ENCODE measurements at places on chromosomes 11 and 22.

DNA sequence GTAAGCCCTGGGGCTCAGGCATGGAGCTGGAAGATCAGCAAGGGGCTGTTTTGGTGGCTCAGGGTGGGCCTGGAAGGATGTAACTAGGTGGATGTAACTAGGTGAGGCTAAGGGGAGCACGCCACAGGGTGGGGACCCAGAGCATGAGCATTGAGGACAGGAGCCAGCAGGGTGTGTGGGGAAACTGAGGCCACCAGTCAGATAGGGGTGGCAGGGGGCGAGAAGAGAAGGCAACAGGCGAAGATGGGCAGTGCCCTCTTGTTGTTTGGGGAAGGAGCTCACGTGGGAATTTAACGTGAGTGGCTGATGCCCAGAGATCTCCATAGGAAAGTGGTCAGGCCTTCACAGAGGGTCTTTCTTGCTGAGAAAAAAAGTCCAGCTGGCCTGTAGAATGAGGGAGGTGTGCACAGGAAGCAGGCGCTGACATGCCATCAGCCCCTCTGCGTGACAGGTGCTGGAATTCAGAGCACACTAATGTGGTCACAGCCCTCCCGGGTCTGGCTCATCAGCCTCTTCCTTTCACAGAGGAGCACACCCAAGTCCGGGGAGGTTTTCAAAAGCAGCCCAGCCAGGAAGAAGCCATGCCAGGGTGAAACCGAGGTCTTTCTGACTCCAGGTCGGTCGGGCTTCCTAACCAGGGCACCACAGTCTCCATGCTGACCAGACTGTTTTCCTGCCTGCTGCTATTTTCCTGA, 54.6 kb upstream of the PAX6 start:
- DNase-seq, result no peak

GRCh38 chr11:76695133-76695532, 24.6 kb upstream of the LRRC32 start:
- DNase-seq, result no peak

DNA sequence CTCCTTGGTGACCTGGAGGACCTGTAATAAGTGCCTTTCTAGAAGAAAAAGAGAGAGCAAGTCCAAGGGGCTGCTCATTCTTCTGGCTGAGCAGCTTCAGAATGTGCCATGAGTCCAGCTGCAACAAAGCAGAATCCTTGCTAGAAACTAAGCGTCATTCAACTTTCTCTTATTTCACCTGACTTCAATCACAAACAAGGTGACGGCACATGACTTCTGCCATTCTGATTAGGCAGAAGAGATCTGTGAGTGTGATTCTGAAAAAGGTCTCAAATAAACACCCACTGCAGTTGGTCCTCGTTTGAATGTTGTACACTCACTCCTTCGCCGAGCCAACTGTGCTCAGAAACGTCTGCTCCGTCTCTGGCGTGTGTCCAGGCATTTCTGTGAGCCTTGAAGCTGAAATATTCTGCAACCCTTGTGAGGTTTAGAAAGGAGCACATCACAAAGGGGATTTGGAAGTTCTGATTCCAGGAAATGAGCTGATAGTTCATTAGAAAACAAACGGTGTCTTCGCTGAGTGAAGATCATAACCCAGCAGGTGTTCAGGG, 623.8 kb upstream of the KIRREL3 start:
- DNase-seq, result no peak

DNA sequence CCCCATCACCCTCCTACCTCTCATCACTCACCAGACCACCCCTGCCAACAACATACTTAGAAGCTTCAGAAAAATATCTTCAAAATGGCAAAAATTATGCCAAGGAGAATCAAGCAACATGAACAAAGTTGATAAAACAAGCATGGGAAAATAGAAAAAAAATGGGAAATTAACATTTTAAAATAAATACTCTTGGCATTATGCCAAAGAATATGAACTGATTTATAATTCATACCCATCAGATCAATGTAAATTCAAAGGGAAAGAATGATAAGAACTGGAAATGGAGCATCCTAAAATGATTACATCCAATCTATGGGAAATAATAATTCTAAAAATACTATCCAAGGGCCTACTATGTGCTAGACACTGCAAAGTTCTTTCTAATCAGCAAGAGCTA, 12.0 kb downstream of the SIAE start:
- no peak for DNase-seq

DNA sequence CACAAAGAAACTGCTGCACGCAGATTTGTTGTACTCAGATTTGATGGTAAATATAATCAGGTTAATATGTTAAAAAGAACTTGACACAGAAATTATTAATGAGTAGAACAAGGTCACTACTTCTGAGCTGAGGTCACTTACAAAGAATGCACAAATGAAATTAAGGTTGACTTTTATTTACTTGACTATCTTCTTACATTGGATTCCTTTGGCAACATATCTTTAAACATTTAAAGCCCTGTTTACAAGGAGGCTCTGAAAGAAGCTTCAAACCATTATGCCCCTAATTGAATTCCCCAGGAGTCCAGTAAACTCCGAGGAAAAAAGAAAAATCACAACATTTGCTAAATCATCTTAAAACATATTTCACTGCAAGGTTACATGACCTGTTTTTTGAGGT, 245.5 kb downstream of the SOX6 start:
- no peak for DNase-seq

DNA sequence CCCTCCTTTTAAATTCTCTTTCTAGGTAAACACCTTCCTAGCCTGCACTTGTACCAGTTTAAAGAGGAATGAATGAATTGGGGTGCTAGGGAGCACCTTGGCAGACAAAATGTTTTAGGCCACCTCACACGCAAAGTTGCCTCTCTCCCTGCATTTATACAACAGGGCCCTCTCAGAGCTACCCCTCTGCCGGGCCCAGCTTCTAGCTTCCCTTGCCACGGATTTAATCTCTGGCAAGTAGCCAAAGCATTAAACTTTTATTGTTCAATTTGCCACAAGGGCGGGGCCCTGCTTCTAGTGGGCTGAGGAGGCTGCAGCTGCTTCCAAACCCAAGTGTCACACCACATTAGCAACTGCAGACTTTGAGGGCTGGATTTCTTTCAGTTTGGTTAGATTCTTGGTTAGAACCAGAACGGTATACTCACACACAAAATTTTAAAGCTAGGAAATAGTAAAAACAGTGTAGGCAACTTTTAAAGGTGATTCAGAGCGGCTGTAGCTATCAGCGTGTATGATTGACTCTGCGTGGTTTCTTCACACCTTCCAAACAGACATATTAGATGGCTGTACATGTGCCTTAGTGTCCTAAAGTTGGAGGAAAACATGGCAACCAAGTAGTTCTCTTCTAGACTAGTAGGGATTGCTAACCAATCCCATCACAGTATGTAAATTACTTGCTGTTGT, 6.5 kb downstream of the KREMEN1 start:
- DNase-seq, result no peak

DNA sequence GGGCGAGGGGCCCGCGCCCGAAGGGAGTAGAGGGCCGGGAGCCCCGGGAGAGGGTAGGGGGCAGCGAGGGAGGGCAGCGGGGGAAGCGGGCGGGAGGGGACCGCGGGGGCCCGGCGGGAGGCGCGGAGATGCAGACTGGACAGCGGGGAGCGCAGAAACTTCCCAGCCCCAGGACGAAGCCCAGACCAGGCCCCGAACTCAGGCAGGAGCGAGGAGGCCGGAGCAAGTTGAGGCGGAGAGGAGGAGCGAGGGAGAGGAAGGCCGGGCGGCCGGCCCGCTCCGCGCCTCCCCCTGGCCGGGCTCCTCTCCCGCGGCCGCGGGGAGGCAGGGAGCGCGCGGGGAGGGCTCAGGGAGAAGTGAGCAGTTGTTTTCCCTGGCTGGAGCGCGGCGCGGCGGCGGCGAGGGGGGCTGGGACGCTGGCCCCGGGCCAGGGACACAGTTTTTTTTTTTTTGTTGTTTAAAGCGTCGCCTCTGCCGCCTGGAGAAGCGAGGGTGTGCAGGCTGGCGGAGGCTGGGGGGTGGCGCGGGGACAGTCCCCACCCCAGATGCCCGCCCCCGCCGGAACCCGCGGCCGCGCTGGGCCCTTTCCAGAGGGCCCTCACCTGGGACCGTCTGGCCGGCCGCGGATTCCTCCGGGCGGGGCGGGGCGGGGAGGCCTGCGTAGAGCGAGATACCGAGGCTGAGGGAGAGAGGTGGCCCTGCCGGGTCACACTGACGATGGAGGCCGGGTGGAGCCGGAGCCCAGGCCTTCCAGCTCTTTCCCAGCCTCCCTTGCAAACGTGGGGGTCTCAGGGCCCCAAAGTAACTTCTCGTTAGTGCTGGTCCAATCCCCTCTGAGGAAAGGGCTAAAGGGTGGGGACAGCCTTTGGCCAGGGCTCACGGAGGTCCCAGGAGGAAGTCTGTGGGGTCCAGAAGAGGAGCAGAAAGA, at the start of gene LTBP3:
Gene LTBP3 (minus strand): TSS at position 358 of the 928 bp plus-strand sequence. CDS start 400 bp downstream, outside the sequence.
- DNase-seq, result no peak

GRCh38 chr11:115132436-115133228, 371.6 kb downstream of the CADM1 start:
- DNase-seq, result no peak

DNA sequence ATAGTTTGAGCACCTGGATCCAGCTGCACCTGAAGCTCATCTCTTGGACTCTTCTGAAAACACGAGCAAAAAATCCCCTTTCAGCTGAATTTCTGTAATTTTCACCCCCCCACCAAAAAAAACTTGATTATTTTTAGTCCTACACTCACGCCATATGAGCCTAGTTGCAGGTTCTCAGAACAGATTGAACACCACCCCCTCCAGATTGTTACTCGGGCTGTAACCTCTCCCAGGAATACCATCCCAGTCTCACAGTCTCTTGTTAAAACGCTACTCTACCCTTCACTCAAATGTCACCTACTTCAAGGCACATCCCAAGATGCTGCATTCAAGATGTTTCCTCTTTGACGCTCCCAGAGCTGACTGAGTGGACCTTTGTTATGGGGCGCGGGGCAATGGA, 96.3 kb upstream of the PRDM11 start:
- DNase-seq, result no peak

GRCh38 chr22:20105456-20106204, 10.3 kb upstream of the RANBP1 start:
- no peak for DNase-seq

DNA sequence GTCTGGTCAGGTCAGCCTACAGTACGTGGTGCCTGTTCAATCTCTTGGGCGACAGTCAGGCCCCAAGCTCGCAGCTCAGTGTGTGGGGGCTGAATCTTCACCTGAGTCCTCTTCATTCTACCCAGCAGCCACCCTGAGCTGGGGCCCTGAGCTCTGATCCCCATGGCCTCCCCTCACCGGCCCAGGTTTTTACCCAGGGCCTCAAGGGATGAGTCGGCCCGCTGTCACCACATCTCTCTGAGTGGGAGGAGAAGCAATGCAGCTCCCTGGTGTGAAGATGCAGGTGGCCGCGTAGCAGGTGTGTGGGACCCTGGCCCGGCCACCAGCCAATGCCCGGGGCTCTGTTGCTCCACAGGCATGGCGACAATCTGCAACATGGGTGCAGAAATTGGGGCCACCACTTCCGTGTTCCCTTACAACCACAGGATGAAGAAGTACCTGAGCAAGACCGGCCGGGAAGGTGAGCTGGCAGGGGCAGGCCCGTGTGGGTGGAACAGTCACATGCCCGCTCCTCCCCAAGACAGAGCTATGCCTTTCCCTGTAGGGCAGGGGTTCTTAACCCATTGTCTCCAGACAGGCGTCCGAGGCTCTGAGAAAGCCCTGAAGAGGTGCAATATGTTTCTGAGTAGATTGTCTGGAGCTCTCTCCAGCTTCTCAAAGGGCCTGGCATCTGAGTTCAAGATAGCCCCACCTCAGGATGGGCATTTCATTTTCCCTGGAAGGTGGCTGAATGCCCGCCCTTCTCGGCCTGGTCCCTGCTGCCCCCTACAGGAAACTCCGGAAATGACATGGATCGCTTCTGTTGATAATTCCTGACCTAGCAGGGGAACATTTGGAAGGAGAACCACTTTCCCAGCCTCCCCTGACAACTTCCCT, 26.9 kb downstream of the POLR3H start:
- peak; percentile 22 for DNase-seq

DNA sequence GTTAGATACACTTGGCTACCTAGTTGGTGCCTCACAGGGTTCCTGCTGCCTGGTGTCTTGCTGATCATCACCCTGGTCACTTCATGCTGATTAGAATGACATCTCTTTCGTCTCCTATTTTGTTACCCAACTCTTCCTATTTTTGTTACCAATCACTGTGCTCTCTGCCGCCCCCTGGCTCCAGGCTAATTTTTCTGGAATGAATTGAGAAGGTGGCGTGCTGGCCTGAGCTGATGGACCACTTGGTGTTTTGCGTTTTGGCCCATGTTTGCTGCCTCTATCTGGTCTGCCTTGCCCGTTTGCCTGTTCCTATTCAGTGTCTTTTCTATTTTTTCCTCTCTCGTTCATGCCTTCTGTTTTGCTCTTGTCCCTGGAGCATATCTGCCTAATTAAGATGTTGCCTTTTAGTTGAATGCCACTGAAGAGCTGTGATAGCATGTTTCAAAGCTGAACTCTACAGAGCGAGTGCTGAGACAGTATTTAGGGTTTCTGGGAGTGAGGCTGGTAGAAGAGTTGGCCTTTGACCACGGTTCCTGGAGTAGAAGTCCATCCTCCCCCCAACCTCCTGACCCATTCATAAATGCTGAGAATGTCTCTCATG, 5.9 kb upstream of the ATF4 start:
- DNase-seq, result peak; percentile 53

GRCh38 chr22:19358195-19358594, 66.7 kb upstream of the CLTCL1 start:
- DNase-seq, result no peak

DNA sequence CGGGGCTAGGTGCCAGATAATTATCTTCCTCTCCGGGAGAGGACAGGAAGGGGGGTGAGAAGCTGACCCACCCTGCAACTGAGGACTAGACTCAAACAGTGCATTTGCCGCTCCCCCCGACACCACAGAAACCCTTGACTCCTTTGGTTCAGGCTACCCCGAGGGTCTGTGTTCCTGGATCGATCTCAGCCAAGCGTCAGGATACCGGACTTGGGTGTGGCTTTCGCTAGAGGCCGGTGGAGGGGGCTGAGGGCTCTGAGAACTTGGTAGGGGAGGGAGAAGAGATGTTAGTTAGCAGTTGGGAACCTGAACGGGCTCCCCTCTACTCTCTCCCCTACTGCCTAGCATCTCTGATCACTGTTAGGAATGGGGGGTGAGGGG, 840 bp downstream of the SEZ6L start:
- DNase-seq, result no peak

DNA sequence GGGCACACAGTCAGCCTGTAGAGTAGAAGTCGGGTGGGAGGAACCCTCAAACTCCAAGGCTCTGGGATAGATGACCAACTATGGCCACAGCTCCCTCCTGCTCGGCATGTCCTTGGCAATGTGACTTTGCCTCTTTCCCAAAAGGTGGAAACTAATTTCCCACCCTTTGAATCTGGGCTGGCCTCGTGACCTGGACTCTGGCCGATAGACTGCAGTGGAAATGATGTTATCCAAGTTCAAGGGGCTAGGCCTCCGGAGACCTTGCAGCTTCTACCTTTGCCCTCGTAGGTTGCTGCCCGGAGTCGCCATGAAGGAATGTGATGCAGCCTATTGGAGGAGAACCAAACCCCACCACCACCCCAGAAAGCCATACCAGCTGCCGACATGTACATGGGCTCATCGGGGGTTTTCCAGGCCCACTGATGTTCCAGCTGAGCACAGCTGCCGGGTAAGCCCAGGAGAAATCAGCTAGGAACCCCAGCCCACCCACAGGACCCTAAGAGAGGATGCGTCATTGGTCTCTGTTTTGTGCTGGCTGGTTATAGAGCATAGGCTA, 30.4 kb downstream of the KCNJ4 start:
- DNase-seq, result no peak

- DNase-seq, result no peak
These were observed 17.3 kb downstream of the SCARF2 start for GRCh38 chr22:20420157-20420842.

- no peak for DNase-seq
These were observed 27.5 kb upstream of the FBLN1 start for GRCh38 chr22:45475063-45475747.

GRCh38 chr11:96841792-96842191, 452.0 kb downstream of the JRKL start:
- no peak for DNase-seq

All from effector memory CD8-positive, alpha-beta T cell (primary cell).